RWPE2 (cell line): ENCODE measurements at places on chromosomes 1 and 21.

DNA sequence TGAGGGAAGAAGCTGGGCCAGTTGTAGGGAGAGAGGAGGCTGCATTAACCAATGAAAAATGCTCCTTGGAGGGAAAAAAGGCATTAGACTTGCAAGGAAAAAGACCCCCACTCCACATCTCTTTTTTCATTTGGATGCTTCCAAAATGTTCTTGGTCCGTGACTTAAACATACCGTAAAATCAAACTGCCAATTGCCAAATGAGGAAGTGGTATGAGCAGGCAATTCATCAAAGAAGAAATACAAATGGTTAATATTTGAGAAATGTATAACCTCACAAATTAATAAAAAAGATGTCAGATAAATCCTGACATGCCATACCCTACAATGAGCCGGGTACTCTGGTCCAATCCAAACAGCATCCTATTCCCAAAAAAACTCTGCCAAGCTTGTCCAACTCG, 30.6 kb downstream of the KANK4 start:
- no peaks in the 10 kb centered on the region for H3K27me3 ChIP-seq
- H3K36me3 ChIP-seq: no peaks in the 10 kb centered on the region
- H3K27ac ChIP-seq: no peak overlapping the region
- H3K4me1 ChIP-seq: peaks cover 15% of the 10 kb centered on the region
- H3K4me3 ChIP-seq: no peak overlapping the region

GRCh38 chr1:179881642-179882252, 338 bp upstream of the TOR1AIP1 start:
- H3K4me3 ChIP-seq: peak overlapping the region; percentile 70
- no peak for DNase-seq
- H3K36me3 ChIP-seq: peaks cover 29% of the 10 kb centered on the region
- no peaks in the 10 kb centered on the region for H3K27me3 ChIP-seq
- H3K27ac ChIP-seq: peak overlapping the region; percentile 90

DNA sequence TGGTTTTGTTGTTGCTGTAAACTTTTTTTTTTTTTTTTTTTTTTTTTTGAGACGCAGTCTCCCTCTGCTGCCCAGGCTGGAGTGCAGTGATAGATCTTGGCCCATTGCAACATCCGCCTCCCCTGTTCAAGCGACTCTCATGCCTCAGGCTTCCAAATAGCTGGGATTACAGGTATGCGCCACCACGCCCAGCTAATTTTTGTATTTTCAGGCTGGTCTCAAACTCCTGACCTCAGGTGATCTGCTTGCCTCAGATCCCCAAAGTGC, 78.9 kb upstream of the SLC45A1 start:
- peak overlapping the region; percentile 57 for H3K27ac ChIP-seq
- peak; percentile 77 for DNase-seq
- peaks cover 15% of the 10 kb centered on the region for H3K4me1 ChIP-seq
- no peaks in the 10 kb centered on the region for H3K27me3 ChIP-seq

GRCh38 chr21:37367703-37368540, 1.3 kb downstream of the DYRK1A start:
- peak overlapping the region; percentile 83 for H3K4me3 ChIP-seq
- H3K27me3 ChIP-seq: no peaks in the 10 kb centered on the region
- H3K4me1 ChIP-seq: peaks cover 37% of the 10 kb centered on the region
- H3K36me3 ChIP-seq: no peaks in the 10 kb centered on the region
- no peak for DNase-seq
- peak overlapping the region; percentile 90 for H3K27ac ChIP-seq

DNA sequence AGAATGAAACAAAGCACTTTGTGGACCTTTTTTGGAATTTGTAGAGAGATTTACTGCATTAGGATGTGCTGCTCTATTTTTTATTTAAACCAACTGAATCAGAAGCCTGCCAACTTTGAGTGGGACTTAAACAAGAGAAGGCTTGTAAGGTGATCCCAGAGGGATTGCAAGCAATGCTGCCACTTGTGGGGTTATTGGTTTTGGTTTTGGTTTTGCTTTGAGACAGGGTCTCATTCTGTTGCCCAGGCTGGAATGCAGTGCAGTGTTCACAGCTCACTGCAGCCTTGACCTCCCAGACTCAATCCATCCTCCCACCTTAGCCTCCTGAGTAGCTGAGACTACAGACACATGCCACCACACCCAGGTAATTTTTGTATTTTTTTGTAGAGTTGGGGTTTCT, 32.2 kb upstream of the GNG5 start:
- no peaks in the 10 kb centered on the region for H3K27me3 ChIP-seq
- no peak overlapping the region for H3K27ac ChIP-seq
- DNase-seq: no peak
- H3K36me3 ChIP-seq: 0 out of 2 replicates have a peak, but pooled peaks cover under 1% of the 10 kb centered on the region
- H3K4me1 ChIP-seq: no peaks in the 10 kb centered on the region

GRCh38 chr1:25620211-25620610, 3.6 kb downstream of the MAN1C1 start:
- no peak overlapping the region for H3K4me3 ChIP-seq
- H3K27ac ChIP-seq: no peak overlapping the region
- peaks cover 36% of the 10 kb centered on the region for H3K27me3 ChIP-seq
- DNase-seq: no peak
- no peaks in the 10 kb centered on the region for H3K36me3 ChIP-seq

GRCh38 chr21:44831227-44831860, 13.5 kb upstream of the SUMO3 start:
- H3K36me3 ChIP-seq: no peaks in the 10 kb centered on the region
- H3K4me3 ChIP-seq: no peak overlapping the region
- H3K27ac ChIP-seq: no peak overlapping the region
- no peak for DNase-seq

GRCh38 chr1:147842578-147842977, 60.0 kb upstream of the GJA8 start:
- H3K4me1 ChIP-seq: no peaks in the 10 kb centered on the region
- no peaks in the 10 kb centered on the region for H3K36me3 ChIP-seq
- no peak overlapping the region for H3K4me3 ChIP-seq
- no peaks in the 10 kb centered on the region for H3K27me3 ChIP-seq
- H3K27ac ChIP-seq: no peak overlapping the region

GRCh38 chr1:236391008-236391407, 3.1 kb upstream of the EDARADD start:
- no peaks in the 10 kb centered on the region for H3K27me3 ChIP-seq
- no peak for DNase-seq
- H3K27ac ChIP-seq: no peak overlapping the region
- no peaks in the 10 kb centered on the region for H3K36me3 ChIP-seq

GRCh38 chr1:3356827-3357460, 97.5 kb upstream of the ARHGEF16 start:
- H3K36me3 ChIP-seq: no peaks in the 10 kb centered on the region
- no peak overlapping the region for H3K4me3 ChIP-seq
- peaks cover 50% of the 10 kb centered on the region for H3K27me3 ChIP-seq
- no peaks in the 10 kb centered on the region for H3K4me1 ChIP-seq
- no peak for DNase-seq

- no peaks in the 10 kb centered on the region for H3K4me1 ChIP-seq
- H3K27ac ChIP-seq: peak overlapping the region; percentile 27
- H3K4me3 ChIP-seq: no peak overlapping the region
- H3K36me3 ChIP-seq: no peaks in the 10 kb centered on the region
- H3K27me3 ChIP-seq: no peaks in the 10 kb centered on the region
Observed at GRCh38 chr1:58895082-58895481, 111.2 kb upstream of the JUN start.

DNA sequence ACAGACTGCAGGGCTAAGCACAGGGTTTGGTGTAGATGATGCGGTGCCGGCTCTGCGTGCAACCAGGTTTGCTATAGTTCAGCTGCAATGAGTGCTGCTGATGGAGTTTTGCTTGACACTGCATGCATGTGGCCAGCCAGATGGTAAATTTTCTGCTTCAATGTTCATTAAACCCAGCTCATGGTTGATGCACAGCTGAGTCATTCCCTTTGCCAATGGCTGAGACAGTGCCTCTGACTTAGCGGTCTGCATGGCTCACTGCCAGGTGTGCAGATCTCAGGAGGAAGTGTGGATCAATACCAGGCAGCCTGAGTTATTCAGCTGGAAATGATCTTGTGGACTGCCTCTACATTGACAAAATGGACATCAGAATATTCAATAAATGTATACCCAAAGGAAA, 172.7 kb upstream of the ZP4 start:
- H3K4me1 ChIP-seq: peaks cover 27% of the 10 kb centered on the region
- H3K36me3 ChIP-seq: no peaks in the 10 kb centered on the region
- H3K27me3 ChIP-seq: no peaks in the 10 kb centered on the region
- H3K27ac ChIP-seq: peak overlapping the region; percentile 83
- no peak overlapping the region for H3K4me3 ChIP-seq

- DNase-seq: no peak
- no peaks in the 10 kb centered on the region for H3K4me1 ChIP-seq
- no peak overlapping the region for H3K27ac ChIP-seq
- no peak overlapping the region for H3K4me3 ChIP-seq
- H3K36me3 ChIP-seq: no peaks in the 10 kb centered on the region
Observed at GRCh38 chr1:199959033-199959774, 68.3 kb upstream of the NR5A2 start.

- no peak overlapping the region for H3K4me3 ChIP-seq
- no peaks in the 10 kb centered on the region for H3K4me1 ChIP-seq
- no peak overlapping the region for H3K27ac ChIP-seq
- no peaks in the 10 kb centered on the region for H3K27me3 ChIP-seq
- no peak for DNase-seq
- no peaks in the 10 kb centered on the region for H3K36me3 ChIP-seq
Observed at GRCh38 chr1:221772117-221772516, 30.2 kb upstream of the DUSP10 start.

GRCh38 chr21:35168735-35169134, 119.6 kb upstream of the RUNX1 start:
- no peaks in the 10 kb centered on the region for H3K36me3 ChIP-seq
- H3K4me1 ChIP-seq: peaks cover under 1% of the 10 kb centered on the region
- DNase-seq: no peak

GRCh38 chr1:223189903-223190724, 47.1 kb upstream of the TLR5 start:
- H3K27ac ChIP-seq: peak overlapping the region; percentile 24
- no peaks in the 10 kb centered on the region for H3K27me3 ChIP-seq
- DNase-seq: no peak
- no peak overlapping the region for H3K4me3 ChIP-seq
- H3K36me3 ChIP-seq: no peaks in the 10 kb centered on the region

GRCh38 chr1:21763236-21763635, 19.7 kb downstream of the USP48 start:
- no peaks in the 10 kb centered on the region for H3K27me3 ChIP-seq
- no peak overlapping the region for H3K27ac ChIP-seq
- H3K4me3 ChIP-seq: no peak overlapping the region
- H3K4me1 ChIP-seq: peaks cover 12% of the 10 kb centered on the region
- no peaks in the 10 kb centered on the region for H3K36me3 ChIP-seq
- no peak for DNase-seq

DNA sequence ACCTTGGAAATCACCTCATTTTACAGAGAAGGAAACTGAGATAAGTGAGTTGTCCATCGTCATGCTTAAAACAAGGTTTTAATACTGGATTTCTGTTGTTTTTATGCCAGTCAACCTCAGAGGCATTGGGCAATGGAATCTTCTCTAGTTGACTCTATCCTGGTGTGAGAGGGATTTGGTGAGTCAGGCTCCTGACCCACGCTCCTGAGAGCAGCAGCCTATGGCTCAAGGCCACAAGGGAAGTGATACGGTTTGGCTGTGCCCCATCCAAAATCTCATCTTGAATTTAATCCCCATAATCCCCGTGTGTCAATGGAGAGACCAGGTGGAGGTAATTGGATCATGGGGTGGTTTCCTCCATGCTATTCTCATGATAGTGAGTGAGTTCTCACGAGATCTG, 90.1 kb downstream of the TLR5 start:
- no peak for DNase-seq
- no peaks in the 10 kb centered on the region for H3K27me3 ChIP-seq
